Activated naive CD4-positive, alpha-beta T cell (primary cell): ENCODE measurements at places on chromosomes 4 and X.
A peak's percentile ranks its signal among the peaks of the same experiment; 100 is the strongest.

DNA sequence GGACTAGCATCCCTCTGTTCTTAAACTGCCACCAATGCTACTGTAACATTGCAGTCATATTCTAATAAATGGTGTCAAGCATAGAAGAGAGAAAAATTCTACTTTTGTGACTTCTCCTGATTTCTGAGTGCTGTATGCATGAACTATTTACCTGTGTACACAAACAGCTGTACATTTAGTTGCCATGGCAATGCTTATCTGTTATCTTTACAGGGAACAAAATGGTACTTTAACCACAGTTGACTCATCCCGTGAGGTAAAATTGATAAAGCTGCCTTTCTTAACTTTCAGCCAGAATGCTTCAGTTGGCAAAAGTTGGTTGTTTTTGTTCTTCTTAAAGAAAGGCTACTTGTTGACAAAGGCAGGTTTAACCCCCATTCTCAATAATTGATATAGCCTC is 587.5 kb upstream of the MAGEB2 start:
- no peak for DNase-seq

DNA sequence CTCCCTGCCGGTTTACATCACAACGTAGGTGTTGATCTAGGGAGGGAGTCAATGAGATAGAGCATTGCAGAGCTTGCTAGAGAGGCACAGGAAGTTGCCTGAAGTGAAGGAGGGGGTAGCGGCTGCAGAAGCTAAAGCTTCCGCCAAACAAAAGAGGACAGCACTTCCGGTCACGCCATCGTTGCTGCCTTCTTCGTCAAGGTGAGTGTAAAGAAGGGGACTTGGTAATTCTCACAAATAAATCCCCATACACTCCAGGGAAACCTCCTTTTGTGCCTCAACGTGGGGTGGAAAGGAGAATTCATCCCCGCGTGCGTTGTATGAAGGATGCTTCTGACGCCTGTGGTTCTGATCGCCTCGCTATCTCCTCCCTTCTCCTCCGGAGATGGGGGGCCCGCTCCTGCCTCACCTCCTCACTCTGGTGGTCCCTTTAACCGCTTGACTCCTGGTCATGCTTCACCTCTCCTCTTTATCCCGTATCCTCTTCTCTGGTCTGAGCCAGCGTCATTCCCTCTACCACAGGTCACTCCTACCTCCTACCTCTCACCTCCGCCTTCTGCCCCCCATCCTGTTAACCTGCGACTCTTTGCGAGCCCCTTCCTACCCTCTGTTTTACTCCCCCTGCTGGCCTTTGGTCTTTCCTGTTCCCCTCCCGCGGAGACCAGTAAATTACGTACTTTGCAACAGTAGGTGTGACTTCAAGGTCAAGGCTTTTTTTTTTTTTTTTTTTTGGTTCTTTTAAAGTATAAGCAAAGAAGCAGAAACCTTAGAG is 59.9 kb downstream of the GSPT2 start:
- DNase-seq = peak; percentile 32

DNA sequence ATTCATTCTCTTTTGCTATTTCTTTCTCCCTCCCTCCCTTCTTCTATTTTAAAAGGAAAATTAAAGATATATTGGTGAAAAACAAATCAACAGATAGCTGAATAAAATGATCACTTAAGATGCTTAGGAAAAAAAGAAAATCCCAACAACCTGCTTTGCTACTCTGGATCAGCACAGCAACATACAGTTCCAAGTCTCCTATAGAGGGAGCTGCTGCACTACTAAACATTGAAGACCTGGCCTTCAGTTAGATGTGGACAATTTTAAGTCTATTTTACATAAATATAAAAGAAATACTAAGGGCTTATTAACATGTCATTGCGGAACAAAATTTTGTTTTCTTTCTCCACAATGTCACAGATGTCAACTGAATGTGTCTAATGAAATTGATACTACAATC is 226.4 kb downstream of the MAGEB5 start:
- no peak for DNase-seq

GRCh38 chrX:4240541-4241194 is 527.2 kb upstream of the PRKX start:
- no peak for DNase-seq

DNA sequence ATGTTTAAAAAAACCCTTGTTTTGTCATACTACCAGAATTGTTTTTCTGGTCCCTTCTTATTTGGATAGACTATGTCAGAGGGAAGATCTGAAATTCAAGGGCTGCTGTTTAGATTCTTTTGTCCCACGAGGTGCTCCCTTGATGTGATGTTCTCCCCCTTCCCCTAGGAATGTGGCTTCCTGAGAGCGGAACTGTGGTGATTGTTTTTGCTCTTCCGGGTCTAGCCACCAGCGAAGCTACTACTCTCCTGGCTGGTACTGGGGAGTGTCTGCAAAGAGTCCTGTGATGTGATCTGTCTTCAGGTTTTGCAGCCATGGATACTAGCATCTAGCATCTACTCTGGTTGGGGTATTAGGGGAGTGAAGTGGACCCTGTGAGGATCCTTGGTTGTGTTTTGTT is 271.1 kb downstream of the DCAF12L2 start:
- no peak for DNase-seq

DNA sequence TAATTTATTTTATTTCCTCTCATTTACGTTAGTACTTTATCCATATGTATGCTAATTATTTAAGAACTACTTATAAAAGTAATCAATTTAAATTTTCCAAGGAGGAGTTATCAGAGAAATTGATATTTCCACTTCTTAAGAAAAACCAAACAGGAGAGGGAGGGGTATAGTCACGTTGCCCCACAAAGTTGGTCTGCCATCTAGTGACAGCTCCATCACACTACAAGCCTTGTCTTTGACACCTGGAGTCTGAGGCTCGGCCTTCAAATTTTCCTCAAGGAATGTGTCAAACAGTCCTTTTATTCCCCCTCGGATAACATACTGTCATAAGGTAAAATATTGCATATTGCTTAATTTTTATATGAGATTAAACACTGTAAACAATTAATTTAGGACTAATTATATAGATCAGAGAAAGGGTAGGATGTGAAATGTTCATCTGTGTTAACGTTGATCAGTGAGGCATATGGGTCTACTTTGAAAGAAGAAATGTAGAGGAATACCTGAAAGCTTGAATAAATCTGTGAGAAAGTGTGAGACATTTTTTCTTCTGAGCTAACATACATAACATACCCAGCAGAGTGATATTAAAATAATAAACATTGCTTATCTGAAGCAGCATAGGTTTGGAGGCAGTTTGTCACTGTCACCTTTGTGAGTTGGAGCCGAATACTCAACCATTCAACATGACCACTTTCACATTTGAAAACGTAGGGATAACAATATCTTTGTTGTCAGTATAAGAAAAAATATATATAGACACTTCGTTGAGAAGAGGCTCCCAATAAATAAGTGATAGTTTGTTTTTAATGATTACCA is 114.4 kb downstream of the GLRA3 start:
- DNase-seq = no peak
